ENCODE measurements at places on chromosomes 12 and 14.

DNA sequence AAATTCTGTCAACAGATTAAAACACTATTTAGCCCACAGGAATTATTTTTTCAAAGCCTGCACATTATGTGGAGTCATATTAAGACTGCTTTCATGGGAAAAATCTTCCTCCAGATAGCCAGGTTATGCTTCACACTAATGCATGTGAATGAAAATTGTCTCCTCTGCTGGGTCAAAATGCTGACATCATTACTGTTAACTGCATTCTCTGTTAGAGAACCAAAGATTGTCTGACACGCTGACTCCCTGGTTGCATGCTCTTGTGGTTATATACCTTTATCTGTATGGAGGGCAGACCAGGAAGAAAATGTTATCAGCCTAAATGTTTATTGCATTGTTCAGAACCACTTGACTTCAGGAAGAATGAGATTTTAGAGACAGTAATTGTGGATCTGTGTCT is 432.2 kb upstream of the MDGA2 start:
- no peak for DNase-seq

GRCh38 chr12:108814462-108815211 is 42.7 kb downstream of the SSH1 start:
- no peak for DNase-seq

DNA sequence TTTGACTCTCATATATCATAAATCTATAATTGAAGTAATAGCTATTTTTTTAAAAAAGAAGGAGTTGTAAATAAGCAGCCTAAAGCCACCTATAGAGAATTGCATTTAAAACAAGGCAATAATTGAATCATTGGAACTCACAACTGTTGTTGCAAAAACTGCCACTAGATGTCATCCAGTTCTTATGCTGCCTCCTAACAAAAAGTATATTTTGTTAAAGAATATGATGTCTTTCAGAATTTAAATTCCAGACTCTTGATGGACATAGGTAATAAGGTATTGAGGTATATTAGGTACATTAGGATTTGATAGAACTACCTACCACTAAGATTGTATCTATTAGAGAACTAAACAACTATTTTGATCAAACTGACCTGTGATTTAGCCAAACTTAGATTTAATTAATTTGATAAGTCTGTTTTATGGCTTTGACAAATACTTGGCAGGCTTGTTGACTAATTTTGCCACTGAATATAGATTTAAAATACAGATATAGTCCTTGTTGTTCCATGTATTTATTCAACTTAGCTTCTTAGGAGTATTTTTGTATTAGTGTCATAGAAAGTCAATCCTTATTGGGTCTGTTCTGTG is 401.4 kb downstream of the RPL10L start:
- no peak for DNase-seq

DNA sequence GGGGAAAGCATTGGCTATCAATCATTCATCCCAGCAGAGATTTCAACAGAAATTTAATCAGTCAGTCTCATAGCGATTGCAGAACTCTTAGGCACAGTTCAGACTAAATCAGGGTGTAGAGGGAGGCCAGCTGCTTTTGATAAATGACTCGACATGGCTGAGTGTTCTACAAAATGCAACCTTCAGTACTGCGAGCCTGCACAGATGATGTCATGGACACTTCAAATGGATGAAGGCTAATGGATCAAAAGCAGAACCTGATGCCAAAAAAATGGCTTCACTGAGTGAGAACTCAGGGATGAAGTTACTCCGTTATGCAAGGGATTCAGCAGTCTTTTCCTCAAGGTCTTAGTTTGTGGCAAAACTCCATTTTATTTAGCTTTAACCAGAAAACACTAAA is 167.3 kb downstream of the DACT1 start:
- DNase-seq = no peak

GRCh38 chr12:123723765-123724164 is 11.6 kb downstream of the ATP6V0A2 start:
- DNase-seq = no peak
